Stimulated activated CD4-positive, alpha-beta T cell treated with anti-CD3 and anti-CD28 coated beads, TNF-alpha, amount 100 ng/mL, for 24 hours (primary cell): ENCODE measurements at places on chromosomes 1 and 21.

DNA sequence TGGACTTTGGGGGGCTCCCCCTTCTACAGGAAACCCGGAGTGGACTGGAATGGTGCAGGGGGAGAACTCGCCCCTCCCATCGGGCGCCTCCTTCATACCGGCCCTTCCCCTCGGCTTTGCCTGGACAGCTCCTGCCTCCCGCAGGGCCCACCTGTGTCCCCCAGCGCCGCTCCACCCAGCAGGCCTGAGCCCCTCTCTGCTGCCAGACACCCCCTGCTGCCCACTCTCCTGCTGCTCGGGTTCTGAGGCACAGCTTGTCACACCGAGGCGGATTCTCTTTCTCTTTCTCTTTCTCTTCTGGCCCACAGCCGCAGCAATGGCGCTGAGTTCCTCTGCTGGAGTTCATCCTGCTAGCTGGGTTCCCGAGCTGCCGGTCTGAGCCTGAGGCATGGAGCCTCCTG, at the start of gene TNFRSF14:
Gene TNFRSF14, plus strand, starts transcription at position 95 of the 401 bp plus-strand sequence. Its CDS starts 294 bp downstream, at position 389.
- DNase-seq = peak; percentile 68

GRCh38 chr1:76998582-76999223, 131.4 kb downstream of the ST6GALNAC5 start:
- no peak for DNase-seq

GRCh38 chr21:42670058-42670880, 16.8 kb downstream of the PDE9A start:
- no peak for DNase-seq

GRCh38 chr1:181189691-181190363, 101.3 kb downstream of the IER5 start:
- DNase-seq = peak; percentile 74

DNA sequence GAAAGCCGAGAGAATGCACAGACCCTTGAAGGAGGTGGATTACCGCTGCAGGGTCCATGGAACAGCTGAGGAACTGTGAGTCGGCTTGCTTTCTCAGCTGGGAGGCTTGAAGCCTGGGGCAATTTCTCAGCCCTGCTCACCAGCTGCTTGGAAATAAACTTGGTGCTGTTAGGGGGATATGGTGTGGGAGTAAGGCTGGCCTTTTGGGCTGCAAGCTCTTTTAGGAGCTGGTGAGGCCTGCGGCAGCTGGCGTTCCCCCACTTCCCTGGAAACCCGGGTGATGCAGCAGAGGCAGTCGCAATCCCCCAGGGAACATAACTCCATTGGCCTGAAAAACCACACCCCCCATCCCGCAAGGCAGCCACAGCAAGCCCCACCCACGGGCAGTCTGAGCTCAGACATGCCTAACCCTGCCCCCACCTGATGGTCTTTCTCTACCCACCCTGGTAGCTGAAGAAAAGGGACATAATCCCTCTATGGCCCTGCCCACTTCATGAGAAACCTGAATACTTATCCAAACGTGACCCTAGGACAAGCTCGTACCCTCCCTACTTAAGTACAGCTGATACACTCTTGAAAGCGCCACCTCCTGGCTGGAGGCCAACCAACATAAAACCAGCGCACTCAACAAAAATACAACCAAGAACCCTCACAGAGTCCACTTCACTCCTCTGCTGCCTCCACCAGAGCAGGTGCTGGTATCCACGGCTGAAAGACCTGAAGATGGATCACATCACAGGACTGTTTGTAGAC, 1995.8 kb downstream of the NCAM2 start:
- DNase-seq = no peak

DNA sequence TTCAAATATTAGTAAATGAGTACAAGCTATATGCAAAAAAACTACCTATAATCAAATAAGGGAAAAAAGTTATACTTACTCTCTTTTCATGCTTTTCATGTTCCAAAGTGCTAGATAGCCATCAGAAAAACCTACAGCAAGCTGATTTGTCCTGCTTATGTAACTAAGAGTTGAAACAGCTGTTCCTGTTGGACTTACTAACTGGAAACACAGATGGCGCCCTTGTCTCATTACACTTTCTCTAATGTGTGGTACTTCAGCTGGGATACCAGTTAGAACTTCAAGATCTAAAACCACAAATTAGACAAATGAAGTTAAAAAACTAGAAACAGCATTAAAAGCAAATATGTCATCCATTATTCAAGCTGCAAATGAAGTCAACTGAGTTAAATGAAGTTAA, 24.3 kb downstream of the AHCTF1 start:
- DNase-seq = no peak

DNA sequence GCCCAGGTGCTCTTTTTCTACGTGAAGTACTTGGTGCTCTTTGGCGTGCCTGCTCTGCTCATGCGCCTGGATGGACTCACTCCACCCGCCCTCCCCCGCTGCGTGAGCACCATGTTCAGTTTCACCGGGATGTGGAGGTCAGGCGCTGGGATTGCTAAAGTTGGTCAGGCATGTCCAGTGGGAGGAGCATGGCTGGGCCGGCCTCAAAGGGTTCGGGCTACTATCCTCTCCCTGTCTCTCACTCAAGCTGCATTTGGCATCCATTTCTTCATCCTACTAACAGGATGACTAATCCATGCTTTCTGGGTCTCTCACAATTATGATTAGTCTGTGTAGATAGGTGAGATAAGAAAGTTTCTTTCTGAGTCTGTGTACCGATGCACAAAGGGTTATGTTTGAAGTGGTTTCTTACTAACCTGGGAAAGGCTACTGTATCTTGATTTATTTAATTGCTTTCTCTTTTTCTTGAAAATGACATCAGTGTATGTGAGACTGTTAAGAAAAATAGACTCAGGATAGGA, 135.9 kb downstream of the HHAT start:
- peak; percentile 8 for DNase-seq
